ENCODE measurements at places on chromosomes 7 and 10.

- no peak for DNase-seq
These were observed 31.6 kb downstream of the OGDH start for GRCh38 chr7:44637788-44638594.

GRCh38 chr10:132762267-132762666, 23.7 kb downstream of the NKX6-2 start:
- DNase-seq, result no peak

- DNase-seq, result peak; percentile 49
These were observed 855 bp upstream of the PALD1 start for GRCh38 chr10:70477661-70478162.

DNA sequence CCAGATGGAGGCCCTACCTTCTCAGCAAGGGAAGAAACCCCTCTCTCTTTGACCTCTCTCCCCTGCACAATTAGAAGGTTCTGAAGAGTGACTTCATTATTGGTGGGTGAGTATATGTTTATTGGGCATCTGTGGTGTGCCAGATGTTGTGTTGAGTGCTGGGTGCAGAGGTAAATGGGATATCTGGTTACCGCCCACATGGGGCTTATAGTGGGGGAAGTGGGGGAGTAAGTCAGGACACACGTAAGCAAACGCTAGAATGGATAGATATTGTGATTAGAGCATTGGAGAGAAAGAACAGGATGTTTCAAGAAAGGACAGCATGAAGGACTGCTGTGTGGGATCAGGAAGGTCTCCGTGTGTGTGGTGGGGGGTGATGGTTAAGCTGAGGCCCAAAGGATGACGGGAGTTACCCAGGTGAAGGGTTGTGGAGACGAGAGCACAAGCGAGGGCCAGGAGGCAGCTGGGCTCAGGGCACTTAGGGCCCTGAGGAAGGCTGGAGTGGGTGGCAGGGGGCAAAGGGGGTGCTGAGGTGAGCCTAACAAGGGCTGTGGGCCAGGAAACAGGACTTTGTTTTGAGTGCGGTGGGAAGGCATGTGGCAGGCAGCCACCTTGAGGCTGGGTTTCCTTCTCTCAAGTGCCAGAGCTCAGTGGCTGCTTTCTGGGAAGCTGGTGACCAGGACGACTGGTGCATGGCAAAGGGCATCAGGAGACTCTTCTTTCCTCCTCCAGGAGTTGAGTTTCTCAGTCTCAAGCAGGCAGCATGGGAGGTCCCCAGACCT, 299.9 kb downstream of the RPS24 start:
- DNase-seq, result no peak

GRCh38 chr10:5743736-5744135, 59.1 kb downstream of the TASOR2 start:
- no peak for DNase-seq
